ENCODE measurements at places on chromosomes 2 and 18.

- no peak for DNase-seq
Measured at GRCh38 chr2:167140767-167141166, 252.5 kb downstream of the XIRP2 start.

- DNase-seq: peak; percentile 71
Measured at GRCh38 chr2:161223139-161223732, 63.0 kb downstream of the TANK start.

DNA sequence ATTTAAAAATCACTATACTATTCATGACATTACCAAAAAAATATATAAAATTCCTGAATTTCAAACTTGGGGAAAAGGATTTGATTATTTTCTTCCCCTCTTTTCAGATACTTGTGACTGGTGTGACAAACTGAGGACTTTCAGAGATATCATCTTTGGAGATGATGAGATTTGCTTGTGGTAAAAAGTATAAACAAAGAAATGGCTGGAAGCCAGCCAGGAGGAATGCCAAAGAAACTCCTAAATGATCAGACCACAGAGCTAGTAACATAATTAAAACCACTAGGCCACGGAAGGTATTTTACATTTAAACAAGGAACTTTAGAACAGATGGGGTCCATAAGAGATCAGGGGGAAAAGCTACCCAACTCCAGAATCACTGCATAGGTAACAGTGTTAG lies 58.7 kb downstream of the PIGN start:
- no peak for DNase-seq

DNA sequence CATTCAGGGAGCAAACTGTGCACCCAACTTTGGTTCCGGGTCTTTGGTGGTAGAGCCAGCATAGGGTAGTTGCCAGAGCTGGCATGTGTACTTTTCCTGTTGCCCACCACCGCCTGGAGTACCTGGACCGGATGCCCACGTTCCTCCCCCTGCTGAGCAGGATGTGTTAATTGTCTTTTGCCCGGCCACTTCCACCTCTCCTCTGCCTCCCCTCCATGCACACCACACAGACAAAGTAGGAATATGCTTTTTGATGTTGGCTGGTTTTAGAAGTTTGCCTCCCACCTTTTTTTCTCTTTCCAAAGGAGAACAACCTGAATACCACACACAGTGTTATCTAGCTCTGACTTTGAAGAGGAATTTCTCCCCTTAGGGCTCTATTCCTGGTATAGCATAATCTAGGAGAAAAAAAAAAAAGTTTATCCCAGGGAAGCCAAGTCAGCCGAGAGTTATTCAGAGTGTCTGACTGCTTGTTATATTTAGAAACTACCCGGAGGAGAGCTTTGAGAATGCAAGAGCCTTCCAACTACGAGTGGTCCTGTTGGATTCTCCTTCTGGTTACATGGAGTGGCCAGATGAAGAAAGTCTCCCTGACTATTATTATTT lies 111.9 kb downstream of the SETBP1 start:
- DNase-seq: no peak

GRCh38 chr2:161005170-161005569 lies 155.1 kb upstream of the TANK start:
- no peak for DNase-seq

DNA sequence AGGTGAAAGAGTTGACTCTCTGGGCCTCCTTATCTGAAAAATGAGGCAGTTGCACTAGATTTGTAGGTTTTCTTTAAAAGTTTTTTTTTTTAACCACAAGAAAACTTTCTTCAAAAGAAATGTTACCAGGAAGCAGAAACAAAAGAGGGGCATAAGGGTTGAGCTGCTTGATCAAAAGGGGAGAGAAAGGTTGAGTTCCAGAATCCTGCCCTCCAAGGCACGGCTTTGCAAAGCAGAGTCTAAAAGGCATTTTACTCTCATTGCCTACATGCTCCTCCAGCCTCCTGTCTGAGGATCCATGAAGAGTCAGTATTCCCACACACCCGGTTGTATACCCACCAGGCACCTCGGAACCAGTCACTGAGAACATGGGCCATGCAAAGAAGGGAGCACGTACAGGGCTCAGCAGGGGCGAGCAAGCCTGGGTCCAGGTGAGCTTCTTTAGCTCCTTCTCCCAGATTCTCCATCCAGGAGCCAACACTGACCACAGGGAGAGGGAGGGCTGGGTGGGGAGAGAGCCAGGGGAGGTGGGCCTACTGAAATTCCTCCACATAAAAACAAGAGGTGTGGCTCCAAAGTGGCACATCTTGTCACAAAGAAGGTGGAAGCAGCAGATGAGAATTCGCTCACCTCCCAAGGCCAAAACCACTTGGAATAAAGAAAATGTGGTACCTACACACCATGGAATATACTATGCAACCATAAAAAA lies 116.0 kb upstream of the EPC2 start:
- no peak for DNase-seq

Data from brain (organoid and tissue), 16 donors.